ENCODE measurements at places on chromosomes 7 and 10. TPM values are rescaled to one million over a fixed set of nuclear protein-coding genes. Genes with fewer than 3 reads are reported as not detected.

GRCh38 chr10:47056247-47056510 is 145.0 kb downstream of the PTPN20 start:
- H3K27me3 ChIP-seq, result peaks cover 55% of the 10 kb centered on the region
- no peak overlapping the region for H3K4me3 ChIP-seq
- no peak for DNase-seq
- no peak overlapping the region for H3K27ac ChIP-seq

- no peak for DNase-seq
- peaks cover 15% of the 10 kb centered on the region for H3K4me1 ChIP-seq
- no peak overlapping the region for H3K27ac ChIP-seq
- H3K4me3 ChIP-seq, result no peak overlapping the region
- H3K27me3 ChIP-seq, result no peaks in the 10 kb centered on the region
Observed at GRCh38 chr7:152054367-152055230, 29.1 kb downstream of the GALNT11 start.

DNA sequence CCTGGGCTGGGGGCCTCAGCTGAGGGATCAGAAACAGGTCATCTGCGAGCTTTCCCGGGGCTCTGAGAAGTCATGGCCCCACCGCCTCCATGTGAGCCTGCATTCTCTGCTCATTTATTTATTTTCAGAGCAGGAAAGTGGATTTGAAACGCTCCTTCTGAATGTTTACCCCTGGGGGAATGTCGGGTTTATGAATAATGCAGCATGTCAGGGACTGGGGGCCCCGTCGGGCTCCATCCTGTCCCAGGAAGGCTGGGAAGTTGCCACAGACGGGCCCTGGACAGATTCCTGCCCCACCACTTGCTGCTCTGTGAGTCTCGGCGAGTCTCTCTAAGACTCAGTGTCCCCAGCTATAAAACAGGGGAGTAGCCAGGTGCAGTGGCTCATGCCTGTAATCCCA is 11.9 kb upstream of the GTF2IRD1 start:
- H3K4me3 ChIP-seq, result peak overlapping the region; percentile 71
- no peak for DNase-seq
- H3K27me3 ChIP-seq, result no peaks in the 10 kb centered on the region
- H3K27ac ChIP-seq, result peak overlapping the region; percentile 26

- H3K4me1 ChIP-seq, result peaks cover 33% of the 10 kb centered on the region
- peaks cover 3% of the 10 kb centered on the region for H3K27me3 ChIP-seq
- no peaks in the 10 kb centered on the region for H3K36me3 ChIP-seq
- H3K27ac ChIP-seq, result no peak overlapping the region
Observed at GRCh38 chr7:18354108-18355085, 141.2 kb upstream of the HDAC9 start.

GRCh38 chr7:21526448-21526847 is 16.4 kb upstream of the DNAH11 start:
- no peak overlapping the region for H3K27ac ChIP-seq
- H3K4me3 ChIP-seq, result no peak overlapping the region
- H3K36me3 ChIP-seq, result no peaks in the 10 kb centered on the region
- no peak for DNase-seq
- H3K27me3 ChIP-seq, result peaks cover 11% of the 10 kb centered on the region

GHRHR gene
- not detected for total RNA-seq

DNA sequence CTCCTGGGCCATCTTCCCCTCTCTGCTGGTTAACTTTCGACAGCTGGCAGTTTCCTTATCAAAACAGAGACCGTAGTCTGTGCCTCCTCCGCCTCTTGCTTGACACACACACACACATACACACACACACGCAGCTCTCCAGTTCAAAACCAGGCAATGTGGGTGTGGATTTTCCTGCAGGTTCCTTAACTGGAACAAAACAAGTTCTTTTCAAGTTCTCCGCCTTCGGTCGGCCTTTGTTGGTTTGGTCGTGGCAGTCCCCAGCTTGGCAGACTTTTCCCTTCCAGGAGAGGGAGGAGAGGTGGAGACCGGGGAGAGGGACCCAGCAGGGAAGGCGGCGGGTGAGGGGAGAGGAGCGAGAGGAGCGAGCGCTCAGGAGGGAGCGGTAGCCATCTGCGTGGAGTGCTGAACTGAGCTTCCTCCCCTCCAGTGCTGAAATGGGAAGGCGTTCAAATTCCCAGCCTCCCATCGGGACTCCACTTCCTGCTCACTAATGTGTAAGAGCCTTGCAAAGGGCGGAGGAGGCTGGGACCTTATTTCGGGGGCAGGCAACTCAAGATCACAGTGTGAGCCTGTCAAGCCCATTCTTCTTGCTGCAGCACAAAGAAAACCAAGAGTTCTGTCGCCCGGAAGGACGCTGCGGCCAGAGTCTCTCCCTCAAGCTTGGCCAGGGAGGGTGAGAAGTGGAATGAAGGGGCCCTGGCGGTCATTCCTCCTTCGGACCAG is 120.6 kb downstream of the PRPF18 start:
- peaks cover 94% of the 10 kb centered on the region for H3K4me1 ChIP-seq
- H3K36me3 ChIP-seq, result peaks cover 25% of the 10 kb centered on the region
- H3K27me3 ChIP-seq, result no peaks in the 10 kb centered on the region
- DNase-seq, result peak; percentile 77
- H3K4me3 ChIP-seq, result peak overlapping the region; percentile 97
- H3K27ac ChIP-seq, result peak overlapping the region; percentile 92

DNA sequence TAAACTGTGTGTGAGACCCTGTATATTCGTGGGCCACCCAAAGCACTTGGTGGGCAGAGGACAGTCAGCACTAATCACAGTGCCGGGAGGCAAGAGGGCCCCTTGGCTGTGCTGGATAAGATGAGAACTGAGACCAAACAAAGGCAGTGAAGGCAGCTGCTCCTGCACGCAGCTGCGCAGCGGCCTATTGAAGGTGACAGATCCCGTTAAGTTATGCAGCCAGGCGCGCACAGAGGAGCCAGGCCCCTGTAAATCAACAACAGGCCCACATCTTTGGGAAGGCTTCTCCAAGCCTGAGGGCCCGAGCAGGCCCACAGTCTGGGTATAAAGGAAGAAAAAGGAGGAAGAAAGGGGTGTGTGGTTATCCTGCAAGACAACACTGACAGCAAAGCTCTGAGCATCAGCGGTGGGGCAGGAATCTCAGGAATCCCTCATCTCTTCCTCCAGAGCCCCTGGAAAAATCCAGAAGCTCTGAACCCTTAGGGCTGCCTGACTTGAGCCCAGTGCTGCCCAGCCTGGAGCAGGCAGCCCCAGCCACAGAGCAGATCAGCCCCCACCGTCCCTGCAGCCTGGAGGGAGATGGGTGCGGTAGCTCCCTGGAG is 154.2 kb downstream of the ARHGAP12 start:
- DNase-seq, result peak; percentile 60
- peaks cover 11% of the 10 kb centered on the region for H3K4me1 ChIP-seq
- no peaks in the 10 kb centered on the region for H3K36me3 ChIP-seq
- H3K27me3 ChIP-seq, result no peaks in the 10 kb centered on the region
- H3K4me3 ChIP-seq, result no peak overlapping the region

- no peak overlapping the region for H3K4me3 ChIP-seq
- peak overlapping the region; percentile 81 for H3K27ac ChIP-seq
- H3K36me3 ChIP-seq, result no peaks in the 10 kb centered on the region
- no peak for DNase-seq
- H3K4me1 ChIP-seq, result peaks cover 29% of the 10 kb centered on the region
Observed at GRCh38 chr10:72044417-72045041, 43.8 kb downstream of the SPOCK2 start.

DNA sequence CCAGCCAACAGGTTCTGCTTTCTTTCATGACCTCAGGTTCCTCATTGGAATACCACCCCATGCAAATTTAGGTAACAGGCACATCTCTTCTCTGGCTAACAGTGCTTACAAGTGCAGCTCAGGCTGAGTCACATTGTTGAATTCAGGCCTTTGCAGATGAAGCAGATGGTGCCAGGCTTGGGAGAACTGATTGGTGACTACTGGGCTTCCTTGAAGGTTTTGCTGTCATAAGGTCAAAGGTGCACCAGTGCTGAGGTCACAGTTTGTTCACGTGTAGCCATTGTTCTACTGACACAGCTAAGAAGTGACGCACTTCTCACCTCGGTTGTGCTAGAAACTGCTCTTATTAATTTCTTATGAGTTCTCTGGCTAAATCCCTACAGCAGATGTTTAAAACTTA is 128.6 kb upstream of the BMPER start:
- no peak overlapping the region for H3K4me3 ChIP-seq
- DNase-seq, result no peak
- peaks cover 6% of the 10 kb centered on the region for H3K36me3 ChIP-seq
- no peak overlapping the region for H3K27ac ChIP-seq
- H3K27me3 ChIP-seq, result peaks cover 24% of the 10 kb centered on the region
- H3K4me1 ChIP-seq, result peaks cover 17% of the 10 kb centered on the region

DNA sequence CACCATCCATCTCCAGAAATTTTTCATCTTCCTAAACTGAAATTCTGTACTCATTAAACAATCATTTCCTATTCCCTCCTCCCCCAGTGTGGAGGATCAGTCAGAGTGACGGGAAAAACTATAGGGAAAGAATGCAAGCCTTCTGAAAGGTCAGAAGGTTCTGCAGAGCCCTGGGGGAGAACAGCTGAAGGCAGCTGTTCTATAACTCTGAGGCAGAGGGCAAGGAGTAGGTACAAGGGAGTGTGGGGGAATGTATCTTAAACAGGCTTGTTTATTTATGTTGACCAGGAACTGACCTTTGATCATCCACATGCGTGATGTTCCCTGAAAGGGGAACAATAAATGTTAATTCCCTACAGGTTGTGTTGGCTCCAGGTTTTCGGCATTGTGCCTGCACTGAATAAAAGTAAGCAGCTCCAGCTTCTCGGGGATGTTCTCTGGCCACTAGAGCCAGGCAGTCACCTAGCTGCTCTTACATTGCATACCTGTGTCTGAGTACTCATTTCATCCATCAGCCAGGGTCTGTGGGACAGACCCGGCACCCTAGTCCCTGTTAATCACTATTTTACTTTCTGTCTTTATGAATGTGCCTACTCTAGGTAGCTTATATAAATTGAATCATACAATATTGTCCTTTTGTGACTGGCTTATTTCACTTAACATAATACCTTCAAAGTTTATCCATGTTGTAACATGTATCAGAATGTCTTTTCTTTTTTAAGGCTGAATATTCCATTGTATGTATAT is 5.8 kb downstream of the IFIT1 start:
- H3K27ac ChIP-seq, result no peak overlapping the region
- peaks cover 3% of the 10 kb centered on the region for H3K36me3 ChIP-seq
- DNase-seq, result no peak
- H3K4me3 ChIP-seq, result no peak overlapping the region
- peaks cover 3% of the 10 kb centered on the region for H3K4me1 ChIP-seq
- H3K27me3 ChIP-seq, result no peaks in the 10 kb centered on the region

NME8 gene
- total RNA-seq, result not detected

- peaks cover 11% of the 10 kb centered on the region for H3K4me1 ChIP-seq
- peak overlapping the region; percentile 26 for H3K4me3 ChIP-seq
- H3K27ac ChIP-seq, result peak overlapping the region; percentile 11
- H3K27me3 ChIP-seq, result no peaks in the 10 kb centered on the region
- DNase-seq, result no peak
Observed at GRCh38 chr10:3516234-3516922, 268.6 kb downstream of the KLF6 start.

- H3K27me3 ChIP-seq, result no peaks in the 10 kb centered on the region
- H3K36me3 ChIP-seq, result no peaks in the 10 kb centered on the region
- peaks cover under 1% of the 10 kb centered on the region for H3K4me1 ChIP-seq
Observed at GRCh38 chr10:61852261-61852660, 49.2 kb upstream of the ARID5B start.

DPYSL4 gene
- total RNA-seq, result 61.9 TPM

GRCh38 chr7:139714163-139714901 is 63.5 kb downstream of the HIPK2 start:
- H3K27me3 ChIP-seq, result no peaks in the 10 kb centered on the region
- no peak for DNase-seq
- H3K4me3 ChIP-seq, result no peak overlapping the region
- H3K4me1 ChIP-seq, result peaks cover 33% of the 10 kb centered on the region

DNA sequence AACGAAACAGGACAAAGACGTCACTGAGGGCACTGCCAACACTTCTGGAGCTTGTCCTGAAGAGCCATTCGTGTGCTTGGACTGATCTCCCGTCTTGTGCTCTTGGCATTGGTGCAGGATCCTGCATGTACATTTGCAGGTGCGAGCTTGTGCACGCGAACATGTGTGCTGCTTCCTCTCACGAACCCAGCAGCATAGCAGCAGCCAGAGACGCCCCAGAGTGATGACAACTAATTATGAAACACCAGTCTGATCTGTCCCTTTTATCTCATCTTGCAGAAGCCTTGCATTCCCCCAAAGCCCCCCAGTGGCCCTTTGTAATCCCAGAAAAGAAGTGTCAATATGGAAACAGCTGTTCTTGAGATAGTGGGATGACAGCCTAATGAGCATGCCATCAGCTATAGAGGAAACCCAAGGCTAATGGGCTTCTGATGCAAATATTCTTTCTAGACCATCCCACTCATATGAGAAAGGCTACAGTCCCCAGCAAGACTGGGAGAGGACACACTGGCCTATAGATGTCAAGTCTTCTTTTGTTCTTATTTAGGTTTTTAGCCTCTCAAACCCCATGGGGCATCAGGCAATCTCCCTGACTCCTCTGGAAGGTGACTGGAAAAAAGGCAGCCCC is 310.6 kb downstream of the FRMD4A start:
- DNase-seq, result no peak
- no peak overlapping the region for H3K27ac ChIP-seq
- no peak overlapping the region for H3K4me3 ChIP-seq
- H3K36me3 ChIP-seq, result peaks cover 11% of the 10 kb centered on the region
- peaks cover 46% of the 10 kb centered on the region for H3K4me1 ChIP-seq

NCAPG2 gene
- 23.8 TPM for total RNA-seq

OIT3 gene
- not detected for total RNA-seq

NUB1 gene
- total RNA-seq, result 54.3 TPM

SPDYE9 gene
- total RNA-seq, result not detected

HUS1 gene
- 26.4 TPM for total RNA-seq

DNA sequence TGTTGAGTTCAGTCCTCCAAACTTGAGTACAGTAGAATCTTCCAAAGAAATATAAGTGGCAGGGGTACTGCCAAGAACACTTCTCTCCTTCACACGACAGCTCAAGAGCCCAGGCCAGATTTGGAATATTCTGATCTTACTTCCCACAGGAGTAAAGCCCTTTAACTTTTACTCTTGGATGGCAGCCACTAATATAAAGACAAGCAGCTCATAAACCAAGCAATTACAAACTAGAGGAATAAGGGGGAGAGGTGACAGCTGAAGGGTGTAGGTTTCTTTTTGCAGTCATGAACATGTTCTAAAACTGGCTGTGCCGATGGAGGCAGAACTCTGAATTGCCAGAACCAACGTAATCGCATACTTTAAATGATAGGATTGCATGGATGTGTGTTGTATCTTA is 74.8 kb downstream of the SVIL start:
- peak overlapping the region; percentile 1 for H3K27ac ChIP-seq
- H3K4me1 ChIP-seq, result peaks cover 11% of the 10 kb centered on the region
- DNase-seq, result no peak
- peaks cover 37% of the 10 kb centered on the region for H3K36me3 ChIP-seq

GRCh38 chr10:5550621-5551530 is 26.1 kb downstream of the CALML3 start:
- no peak for DNase-seq
- H3K4me3 ChIP-seq, result peak overlapping the region; percentile 53
- H3K27me3 ChIP-seq, result peaks cover 2% of the 10 kb centered on the region
- H3K27ac ChIP-seq, result peak overlapping the region; percentile 76

AKR1C8 gene
- 1.00 TPM for total RNA-seq

HOXA1 gene
- total RNA-seq, result 9.5 TPM

DNA sequence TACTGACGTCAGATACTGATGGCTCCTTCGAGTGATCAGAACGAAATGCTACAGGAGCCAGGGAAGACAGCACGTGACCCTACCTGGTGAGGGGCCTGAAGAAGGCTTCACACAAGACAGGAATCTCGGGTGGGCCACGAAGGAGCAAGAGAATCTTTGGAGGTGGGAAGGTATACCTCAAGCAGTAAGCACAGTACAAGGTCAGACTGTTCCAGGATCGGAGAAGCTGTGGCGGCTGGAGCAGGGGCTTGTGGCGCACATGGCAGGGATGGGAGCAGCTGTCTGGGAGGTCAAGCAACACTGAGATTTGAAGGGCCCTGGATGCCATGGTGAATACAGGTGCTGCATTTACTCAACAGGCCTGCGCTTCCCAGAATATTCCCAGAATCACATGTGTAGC is 45.4 kb downstream of the C10orf143 start:
- no peaks in the 10 kb centered on the region for H3K4me1 ChIP-seq
- H3K4me3 ChIP-seq, result no peak overlapping the region
- H3K27me3 ChIP-seq, result peaks cover 16% of the 10 kb centered on the region
